Stimulated activated CD4-positive, alpha-beta T cell treated with anti-CD3 and anti-CD28 coated beads, Interleukin-1b, Interleukin-23, amount 100 ng/mL, for 1 hour (primary cell): ENCODE measurements at places on chromosomes 4 and X.

GRCh38 chr4:124321364-124321763 lies 391.2 kb downstream of the ANKRD50 start:
- no peak for DNase-seq

DNA sequence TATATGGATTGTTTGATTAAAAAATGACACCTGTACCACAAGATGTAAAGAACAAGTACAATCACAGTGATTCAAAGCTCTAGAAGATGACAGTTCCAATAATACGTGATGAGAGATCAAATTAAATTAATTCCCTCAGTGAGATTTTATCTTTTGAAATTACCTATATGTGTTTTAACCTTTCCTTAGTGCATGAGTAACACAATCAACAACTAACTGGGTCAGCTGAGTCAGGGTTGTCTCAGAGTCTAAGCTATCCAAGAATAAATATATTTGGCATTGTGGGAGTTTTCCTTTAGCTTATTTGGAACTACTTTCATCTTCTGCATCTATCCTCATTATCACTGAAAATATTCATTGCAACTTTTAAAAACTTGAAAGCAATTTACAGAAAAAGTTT lies 162.8 kb downstream of the WDFY3 start:
- DNase-seq: no peak

- no peak for DNase-seq
Measured at GRCh38 chr4:184896868-184897715, 71.3 kb upstream of the ACSL1 start.

DNA sequence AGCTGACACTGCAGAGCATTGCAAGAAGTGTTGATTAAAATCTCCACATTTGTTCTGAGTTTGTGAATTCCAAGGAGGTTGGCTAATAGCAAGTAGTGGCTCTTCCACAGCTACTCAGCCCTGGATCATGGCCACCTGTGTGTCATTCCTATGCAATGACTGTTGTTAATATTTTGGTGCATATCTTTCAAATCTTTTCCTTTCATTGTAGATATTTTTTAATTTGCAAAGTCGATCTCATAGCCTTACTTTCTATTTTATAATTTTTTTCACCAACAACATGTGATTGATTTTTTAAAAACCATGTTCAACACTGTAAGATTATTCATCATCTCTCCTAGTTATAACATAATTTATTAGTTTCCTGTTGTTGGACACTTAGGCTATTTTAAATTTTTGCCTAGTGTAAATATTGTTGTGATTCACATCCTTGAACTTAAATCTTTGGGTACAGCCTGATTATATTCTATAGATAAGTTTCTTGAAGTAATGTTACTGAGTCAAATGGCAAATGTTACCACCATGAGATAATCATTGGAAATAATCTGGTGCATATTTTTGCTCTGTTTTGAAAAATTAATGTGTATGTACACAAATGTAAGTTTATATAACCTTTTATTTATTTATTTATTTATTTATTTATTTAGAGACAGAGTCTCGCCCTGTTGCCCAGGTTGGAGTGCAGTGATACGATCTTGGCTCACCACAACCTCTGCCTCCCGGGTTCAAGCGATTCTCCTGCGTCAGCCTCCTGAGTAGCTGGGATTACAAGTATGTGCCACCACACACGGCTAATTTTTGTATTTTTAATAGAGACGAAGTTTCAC lies 17.1 kb upstream of the ARHGAP10 start:
- no peak for DNase-seq

GRCh38 chr4:6556263-6556662 lies 18.7 kb upstream of the MAN2B2 start:
- no peak for DNase-seq

DNA sequence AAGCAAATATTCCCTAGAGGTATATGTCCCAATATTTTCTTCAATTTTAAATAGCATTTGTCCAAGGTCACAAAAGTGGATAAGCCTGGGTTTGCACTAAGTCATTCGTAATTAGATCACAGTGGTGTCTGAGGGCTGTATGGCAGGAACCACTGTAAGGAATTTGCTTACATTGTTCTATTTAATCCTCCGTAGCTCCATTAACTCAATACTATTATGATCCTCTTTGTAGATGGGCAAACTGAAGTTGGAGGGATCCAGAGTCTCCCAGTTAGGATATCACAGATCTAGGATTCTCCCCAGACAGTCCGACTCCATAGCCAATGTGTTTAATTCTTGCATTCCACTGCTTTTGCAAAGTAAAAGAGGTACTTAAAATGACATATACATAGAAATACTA lies 242.7 kb upstream of the DCAF8L1 start:
- no peak for DNase-seq

- DNase-seq: no peak
Measured at GRCh38 chr4:60989141-60989540, 211.0 kb upstream of the ADGRL3 start.

- no peak for DNase-seq
Measured at GRCh38 chrX:41332408-41333002, 1.5 kb upstream of the DDX3X start.
